Smooth muscle cell of the brain vasculature (primary cell): ENCODE measurements at places on chromosomes 6 and 20.

DNA sequence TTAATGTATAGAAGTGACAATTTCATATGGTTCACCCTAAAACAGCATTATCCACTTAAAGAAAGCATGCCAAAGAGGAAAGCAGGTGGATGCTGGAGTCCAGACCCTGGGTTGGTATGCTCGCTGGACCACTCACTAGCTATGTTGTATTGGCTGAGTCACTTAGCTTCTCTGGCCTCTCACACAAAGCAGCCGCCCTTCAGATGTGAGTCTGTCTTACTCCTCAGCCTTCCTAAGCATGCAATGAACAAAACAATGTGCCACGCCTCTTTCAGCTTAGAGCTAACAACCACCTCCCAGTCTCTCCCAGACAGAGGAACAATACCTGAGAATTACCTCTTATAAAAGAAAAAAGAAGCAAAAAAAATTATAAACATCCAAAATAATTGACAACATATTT lies 29.4 kb downstream of the SIM1 start:
- no peak for DNase-seq

- DNase-seq, result no peak
These were observed 225.9 kb downstream of the NKAIN2 start for GRCh38 chr6:124029567-124029966.

DNA sequence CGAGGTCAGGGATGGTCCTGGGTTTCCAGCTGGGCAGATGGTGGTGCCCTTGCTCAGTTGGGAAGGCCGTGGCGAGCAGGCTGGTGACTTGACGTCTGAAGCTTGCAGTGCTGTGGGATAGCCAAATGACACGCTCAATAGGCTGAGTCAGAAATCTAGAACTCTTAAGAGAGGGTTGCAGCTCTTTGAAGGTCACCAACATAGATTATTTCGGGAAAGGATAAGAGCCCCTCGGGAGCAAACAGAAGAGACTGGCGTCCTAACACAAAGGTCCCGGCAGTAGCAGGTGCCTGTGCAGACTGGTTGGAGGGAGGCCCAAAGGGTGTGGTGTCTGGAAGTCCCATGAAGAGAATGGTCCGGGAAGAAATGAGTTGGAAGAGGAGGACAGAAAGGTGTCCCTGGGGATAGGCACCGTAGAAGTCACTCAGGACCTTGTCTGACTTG lies 18.4 kb downstream of the PKIG start:
- no peak for DNase-seq

DNA sequence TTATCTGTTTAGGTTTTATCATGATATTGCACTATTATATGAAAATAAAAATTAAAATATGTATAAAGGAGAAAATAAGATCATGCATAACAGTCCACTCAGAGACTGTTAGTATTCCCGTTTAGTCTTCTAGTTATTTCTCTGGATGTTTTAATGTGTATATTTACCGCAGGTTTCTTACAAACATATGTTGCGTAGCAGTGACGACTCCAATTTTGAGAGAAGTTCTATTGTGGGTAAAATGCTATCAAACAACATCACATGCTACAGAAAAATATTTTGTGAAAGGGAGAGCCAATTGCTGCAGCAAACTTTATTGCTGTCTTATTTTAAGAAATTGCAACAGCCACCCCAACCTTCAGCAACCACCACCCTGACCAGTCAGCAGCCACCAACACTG lies 72.4 kb upstream of the NXT1 start:
- DNase-seq, result no peak

DNA sequence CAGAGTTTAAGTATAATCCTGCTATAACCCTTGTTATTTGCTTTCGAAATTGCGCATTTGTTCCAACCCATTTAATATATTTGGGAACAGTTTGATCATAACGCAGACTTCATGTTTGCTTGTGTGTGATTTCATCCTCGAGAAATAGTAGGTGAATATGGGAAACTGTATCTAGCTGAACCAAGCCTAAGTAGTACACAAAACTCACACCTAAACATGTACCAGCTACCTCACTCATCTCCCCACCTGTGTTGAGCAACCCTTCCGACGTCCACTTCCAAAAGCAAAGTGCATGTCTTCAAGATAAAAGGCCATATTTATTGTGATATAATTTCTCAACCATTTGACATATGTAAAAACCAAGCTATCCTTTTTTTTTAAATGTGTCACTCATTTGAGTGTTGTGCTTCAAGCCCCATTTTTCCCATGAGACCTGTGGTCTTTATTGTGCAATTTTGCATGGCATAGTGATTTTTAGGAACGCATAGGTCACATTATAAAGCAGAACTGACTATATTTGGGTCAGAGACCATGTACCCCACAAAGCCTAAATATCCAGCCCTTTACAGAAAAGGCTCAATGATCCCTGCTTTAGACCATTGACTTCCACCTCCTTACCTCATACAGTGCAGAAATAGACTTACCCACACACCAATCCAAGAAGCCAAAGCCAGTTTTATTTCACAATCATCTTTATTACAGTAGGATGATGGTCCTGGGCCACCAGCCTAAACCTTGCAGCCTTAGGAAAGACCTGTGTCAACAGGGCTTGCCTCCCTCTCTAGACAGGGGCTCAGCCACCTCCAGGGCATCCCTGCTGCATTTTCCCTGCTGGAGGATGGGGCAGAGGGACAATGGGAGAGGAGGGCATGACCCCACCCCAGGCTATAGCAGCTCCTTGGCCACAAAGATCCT lies 7.1 kb downstream of the CCND3 start:
- no peak for DNase-seq

- no peak for DNase-seq
These were observed 452.1 kb upstream of the PLCB4 start for GRCh38 chr20:8616792-8617191.

DNA sequence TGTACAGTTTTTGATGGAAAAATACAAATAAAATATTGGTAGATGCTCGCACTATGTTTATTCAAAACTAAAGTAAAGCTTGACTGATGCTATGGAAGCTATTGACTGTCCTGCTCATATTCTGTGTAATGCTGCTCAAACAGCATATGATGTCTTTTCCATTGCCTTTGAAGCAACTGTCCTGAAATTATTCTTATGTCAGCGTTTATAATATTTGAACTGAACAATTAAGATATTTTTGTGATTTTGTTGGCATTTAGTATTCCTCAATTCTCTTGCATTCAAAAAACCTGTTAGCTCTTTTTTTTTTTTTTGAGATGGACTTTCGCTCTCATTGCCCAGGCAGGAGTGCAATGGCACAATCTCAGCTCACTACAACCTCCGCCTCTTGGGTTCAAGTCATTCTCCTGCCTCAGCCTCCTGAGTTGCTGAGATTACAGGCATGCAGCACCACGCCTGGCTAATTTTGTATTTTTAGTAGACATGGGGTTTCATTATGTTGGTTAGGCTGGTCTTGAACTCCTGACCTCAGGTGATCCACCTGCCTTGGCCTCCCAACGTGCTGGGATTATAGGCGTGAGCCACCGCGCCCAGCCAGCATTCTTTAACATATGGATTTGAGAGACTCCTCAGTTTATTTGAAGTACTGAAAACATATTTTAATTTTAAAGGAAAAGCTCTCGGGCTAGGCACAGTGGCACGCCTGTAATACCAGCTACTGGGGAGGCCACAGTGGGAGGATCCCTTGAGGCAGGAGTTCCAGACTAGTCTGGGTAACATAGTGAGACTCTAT lies 5.3 kb upstream of the DNAAF9 start:
- no peak for DNase-seq

GRCh38 chr6:124659427-124659826 lies 302.8 kb upstream of the RNF217 start:
- DNase-seq, result no peak

- DNase-seq, result no peak
These were observed 441.5 kb downstream of the HTR1B start for GRCh38 chr6:77021778-77022177.

DNA sequence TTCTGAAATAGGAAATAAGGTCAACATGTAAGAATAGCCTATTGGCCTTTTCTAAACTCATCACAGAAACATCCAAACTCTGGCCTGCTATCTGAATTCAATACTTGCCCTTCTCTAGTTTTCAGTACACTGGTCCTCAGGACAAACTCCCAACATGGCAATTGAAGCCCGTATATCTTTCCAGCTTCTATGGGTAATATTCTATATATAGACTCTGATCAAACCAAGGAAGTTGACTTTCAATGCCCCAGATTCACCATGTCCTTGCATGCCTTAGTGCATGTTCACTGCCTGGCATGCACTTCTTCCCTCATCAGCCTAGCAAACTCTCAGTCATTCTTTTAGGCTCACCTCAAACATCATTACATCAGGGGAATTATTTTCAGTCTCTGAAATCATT lies 73.2 kb downstream of the RSPO3 start:
- DNase-seq, result no peak
